Skeletal muscle cell (primary cell): ENCODE measurements at places on chromosomes 6 and 20.

DNA sequence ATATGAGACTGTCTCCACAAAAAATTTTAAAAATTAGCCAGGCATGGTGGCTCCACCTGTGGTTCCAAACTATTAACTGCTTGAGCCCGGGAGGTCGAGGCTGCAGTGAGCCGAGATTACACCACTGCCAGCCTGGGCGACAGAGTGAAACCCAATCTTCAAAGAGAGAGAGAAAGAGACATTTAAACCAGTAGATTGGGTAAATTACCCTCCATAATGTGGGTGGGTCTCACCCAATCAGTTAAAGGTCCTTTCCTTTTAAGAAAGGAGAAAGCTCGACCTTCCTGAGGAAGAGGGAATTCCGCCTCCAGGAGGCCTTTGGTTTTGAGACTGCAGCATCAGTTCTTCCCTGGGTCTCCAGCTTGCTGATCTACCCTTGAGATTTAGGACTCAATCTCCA lies 25.2 kb upstream of the SCML4 start:
- no peak for DNase-seq

- DNase-seq: no peak
These were observed 6.5 kb downstream of the RNF24 start for GRCh38 chr20:4008877-4009276.

DNA sequence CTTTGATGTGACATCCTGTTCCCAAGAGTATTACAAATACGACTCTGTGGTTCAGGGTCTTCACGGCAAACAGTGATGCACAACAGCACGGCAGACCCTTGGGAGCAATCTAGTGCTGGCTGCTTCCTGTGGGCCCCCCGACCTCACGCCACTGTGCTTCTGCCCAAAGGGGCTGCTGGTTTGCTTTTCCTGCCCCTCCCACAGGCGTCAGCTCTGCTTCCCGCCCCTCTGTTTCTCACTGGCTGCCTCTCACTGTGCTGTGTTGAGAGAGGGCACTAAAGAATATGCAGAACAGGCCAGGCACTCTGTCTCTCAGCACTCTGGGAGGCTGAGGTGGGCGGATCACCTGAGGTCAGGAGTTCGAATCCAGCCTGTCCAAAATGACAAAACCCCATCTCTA lies 554.5 kb upstream of the AGPAT4 start:
- no peak for DNase-seq

- no peak for DNase-seq
These were observed 160.0 kb downstream of the SOD2 start for GRCh38 chr6:159533016-159533415.

GRCh38 chr6:145080651-145081050 lies 654.7 kb downstream of the EPM2A start:
- no peak for DNase-seq

DNA sequence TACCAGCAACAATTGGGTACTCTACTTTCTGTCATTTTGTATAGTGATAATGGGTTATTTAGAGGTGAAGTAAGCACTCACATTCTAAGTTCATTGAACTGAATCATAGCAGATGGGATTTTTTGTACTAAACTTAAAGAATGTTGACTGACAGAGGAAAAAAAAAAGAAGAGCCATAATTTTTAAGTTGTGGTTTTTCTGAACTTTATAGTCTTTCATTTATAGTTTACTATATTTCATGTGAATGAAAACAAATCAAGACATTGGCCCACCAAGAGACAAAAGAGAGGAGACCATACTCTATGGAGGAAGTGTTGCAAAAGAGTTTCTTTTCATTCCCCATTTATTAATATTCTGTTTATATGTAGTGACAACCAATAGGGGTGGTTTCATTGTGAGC lies 685.7 kb downstream of the BCKDHB start:
- DNase-seq: no peak

DNA sequence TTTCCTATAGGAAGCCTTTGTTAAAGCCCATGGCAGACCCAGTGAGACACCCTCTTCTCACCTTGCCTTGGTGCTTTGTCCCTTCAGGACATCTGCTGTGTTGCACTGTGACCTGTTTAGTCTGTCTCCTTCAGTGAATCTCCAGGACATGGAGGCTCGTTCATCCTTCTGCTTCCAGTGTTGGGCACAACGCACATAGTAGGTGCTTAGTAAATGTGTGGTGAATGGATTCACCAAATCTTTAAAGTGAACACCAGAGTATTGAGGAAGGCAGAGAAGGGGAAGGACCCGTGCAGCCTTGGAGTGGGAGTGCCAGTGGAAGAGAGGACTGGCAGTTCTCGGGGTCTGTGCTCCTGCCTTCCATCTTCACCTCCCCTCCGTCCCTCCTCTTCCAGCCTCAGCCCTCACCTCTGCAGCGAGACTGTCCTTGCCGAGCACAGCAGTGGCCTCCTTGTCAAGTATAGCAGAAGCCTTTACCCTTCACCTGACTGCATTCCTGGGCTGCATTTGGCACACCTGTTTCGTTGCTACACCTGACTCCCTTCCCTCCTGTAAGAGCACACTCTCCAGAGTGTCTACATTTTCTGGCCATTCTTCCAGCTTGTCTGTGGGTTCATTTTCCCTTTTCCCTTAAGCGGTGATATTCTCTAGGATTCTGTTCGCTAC lies 49.2 kb downstream of the ARID1B start:
- DNase-seq: no peak

DNA sequence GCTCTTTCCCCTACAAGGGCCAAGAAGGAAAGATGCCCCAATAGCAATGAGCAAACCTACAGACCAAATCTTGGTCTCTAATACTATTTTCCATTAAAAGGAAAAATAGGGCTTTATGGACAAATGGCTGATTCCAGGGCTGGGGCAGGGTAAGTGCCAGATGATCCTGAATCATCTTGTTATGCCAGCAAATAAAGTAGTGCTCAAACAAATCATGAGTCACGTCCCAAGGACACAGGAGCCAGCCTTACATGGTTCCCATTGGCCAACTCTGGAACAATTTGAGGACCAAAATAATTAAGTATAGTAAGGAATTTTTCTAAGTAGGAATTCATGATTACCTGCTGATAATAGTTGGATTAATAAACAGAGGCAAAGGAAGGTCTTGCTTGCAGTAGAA lies 53.2 kb upstream of the NKX2-4 start:
- no peak for DNase-seq

GRCh38 chr6:146029573-146030184 lies 817 bp downstream of the GRM1 start:
- DNase-seq: no peak

DNA sequence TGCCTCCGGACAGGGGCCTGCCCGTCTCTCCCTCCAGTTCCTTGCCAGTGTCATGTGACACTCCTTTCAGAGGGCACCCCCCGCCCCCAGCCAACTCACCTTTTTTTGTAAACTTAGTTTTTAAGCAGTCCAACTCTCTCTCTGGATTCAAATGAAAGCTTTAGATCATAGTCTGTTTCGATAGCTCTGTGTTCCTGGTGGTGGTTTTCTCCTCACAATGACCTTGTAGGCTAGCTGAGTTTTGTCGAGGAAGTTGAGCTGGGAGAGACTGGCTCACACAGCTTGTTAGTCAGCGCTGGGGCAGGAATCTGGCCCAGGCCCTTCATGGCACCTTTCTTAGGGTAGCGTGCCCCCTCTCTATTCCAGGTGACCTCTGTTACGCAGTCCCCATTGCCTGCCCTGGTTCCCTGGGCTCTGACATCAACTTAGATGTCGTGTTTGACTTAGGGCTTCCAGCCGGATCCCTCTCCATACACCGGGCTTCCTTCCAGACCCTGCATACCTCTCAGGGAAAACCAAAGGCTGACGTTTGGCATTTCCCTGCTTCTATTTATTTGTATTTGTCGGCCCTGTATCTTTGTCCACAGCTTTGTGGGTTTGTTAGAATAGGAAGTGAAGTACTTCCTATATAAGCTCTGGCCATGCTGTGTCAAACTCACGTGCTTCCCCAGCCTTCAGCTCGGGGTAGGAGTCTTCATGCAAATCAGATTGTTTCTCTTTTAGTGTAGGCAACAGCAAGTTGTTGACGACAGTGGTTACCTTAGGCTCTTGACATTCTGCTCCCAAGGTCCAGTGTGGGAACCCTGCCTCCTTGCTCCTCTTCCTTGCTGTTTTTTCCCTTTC lies 12.7 kb downstream of the IGF2R start:
- DNase-seq: no peak

DNA sequence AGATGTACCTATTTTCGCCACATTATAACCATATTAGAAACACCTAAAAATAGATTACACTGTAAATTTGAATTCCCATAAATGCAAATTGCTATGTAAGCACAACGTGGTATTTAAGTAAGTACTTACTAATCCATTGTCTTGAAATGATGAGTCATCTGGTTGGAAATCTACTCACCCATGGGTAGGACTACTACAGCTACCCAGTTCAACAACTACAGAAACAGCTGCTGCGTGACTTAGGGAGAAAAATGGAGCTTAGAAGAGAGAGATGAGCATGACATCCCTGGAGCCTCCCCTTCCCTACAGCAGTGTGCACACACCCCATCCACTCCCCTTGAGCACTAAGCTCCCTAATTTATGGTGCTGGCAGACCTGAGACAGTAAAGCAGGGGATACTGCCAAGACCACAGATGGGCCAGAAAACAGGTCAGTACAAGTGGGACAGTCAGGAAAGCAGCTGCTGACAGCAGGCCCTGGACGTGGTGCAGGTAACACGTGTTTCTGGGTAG lies 26.9 kb downstream of the RRAGD start:
- no peak for DNase-seq

DNA sequence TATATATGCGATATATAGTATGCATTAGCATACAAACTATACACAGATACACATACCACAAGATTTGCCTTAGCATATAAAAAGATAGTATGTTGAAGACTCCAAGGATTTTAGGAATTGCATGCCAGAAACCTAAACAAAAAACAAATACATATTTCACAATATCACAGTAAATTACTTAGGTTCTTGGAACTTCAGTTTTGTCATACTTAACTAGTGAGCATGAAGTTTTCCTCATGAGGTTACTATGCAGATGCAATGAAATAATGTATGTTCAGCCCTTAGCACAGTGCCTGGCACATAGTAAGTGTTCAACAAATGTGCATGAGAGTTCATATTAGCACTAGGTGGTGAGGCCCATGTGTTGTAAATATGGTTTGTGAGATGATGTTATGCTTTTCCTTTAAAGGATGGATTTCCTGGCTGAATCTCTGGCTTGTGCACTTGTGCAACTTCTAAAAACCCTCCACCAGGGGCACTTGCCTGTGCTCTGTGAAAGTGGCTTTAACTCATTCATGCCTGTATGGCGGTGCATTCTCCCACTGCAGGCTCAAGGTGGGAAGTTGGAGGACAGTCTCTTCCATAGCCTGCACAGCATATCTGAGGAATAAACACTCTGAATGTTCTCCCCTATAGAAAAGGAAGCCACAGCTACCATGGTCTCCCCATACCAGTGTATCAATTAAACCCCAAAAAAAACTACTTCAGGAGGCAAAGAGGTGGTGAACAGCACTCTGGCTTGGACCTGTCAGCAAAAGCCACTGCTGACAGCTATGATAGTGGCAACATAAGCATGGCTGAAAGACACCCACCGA lies 624.1 kb upstream of the CDH4 start:
- no peak for DNase-seq

DNA sequence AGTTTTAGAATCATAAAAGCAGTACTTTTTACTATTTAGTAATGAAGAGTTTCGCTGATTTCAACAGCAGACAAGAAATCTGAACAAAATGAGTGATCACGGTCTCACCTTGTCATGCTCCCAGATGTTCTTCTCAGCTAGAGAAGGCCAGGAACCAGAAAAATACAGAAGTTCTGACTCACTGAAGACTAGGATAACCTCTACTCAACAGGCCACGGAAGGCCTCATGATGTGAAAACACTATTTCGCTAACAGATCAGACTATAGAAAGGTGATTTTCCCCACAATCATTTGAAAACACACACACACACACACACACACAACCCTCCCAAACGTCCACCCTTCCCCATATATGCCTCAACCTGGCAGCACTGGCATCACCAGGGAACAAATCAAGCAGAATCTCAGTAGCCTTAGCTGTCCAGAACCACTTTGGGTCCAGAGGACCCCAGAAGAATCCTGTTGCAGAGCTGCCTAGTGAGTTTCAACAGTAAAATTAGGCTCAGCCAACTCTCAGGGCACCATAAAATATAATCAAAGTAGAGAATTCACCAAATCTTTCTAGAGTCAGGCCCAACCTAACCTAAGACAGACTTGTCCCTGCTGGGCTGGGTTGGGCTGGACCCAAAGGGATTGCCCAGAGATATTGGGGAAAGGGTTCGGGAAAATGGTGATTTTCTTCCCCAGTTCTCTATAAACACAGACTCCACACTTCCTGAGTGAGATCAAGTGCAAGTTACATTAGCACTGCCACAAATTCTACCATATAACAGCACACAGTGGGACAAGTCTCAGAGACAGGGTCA lies 7.9 kb downstream of the EXOC2 start:
- DNase-seq: no peak

DNA sequence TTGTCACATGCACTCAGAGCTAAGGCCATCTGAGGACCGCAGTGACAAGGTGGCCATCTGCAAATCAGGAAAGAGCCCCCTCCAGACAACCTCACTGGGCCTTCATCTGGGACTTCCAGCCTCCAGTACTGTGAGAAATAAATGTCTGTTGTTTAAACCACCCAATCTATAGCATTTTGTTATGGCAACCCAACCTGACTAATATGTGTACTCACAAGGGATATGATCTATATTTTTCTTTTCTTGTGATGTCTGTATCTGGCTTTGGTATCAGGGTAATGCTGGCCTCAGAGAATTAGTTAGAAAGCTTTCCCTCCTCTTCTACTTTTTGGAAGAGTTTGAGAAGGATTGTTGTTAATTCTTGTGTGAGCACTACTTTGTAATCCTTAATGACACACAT lies 37.5 kb upstream of the ENTPD6 start:
- DNase-seq: no peak

- DNase-seq: no peak
These were observed 98.4 kb downstream of the IPCEF1 start for GRCh38 chr6:154258064-154258757.

GRCh38 chr6:157233686-157234085 lies 89.6 kb downstream of the TMEM242 start:
- no peak for DNase-seq

DNA sequence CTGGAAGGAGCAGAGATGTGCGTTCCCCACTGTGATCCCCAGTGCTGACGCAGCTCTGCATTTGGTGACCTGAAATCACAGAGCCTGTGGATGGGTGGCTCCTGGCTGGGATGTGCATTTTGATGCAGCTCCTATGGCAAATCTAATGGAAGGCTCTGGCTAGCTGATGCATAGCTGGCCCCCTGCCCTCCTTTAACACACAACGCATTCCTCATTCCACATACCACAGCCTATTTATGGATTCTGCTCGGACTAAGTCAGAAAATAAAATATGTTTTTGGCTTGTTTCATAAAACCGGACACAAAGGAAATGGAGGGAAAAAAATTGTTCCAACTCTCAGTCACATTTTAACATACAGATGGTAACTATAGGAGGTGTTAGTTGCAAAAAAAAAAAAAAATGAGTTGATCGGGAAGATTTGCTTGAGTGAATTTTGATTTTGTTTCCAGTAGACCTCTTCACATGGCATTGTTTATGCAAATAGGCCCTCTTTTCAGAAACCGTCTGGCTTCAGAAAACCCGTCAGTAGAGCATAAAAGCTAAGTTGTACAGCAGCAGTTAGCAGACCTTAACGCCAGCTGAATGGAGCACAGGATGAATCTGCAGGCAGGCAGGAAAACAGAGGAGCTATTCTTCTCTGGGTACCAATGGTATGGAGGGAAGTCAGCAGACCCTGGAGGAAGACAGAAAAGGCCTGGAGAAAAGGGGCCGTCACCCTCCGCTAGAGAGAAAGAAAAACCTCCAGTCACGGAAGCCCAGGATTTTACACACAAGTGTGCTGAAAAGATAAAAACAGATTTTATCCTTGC lies 215.4 kb downstream of the HDGFL1 start:
- DNase-seq: no peak
